Umbilical cord (tissue), 2 donors: ENCODE measurements at places on chromosomes 16 and 17. TPM values are rescaled to one million over a fixed set of nuclear protein-coding genes. Genes with fewer than 3 reads are reported as not detected.

CORO1A gene
- total RNA-seq, result 22.9 TPM

RAB37 gene
- total RNA-seq, result 4.6 TPM

SLC38A8 gene
- not detected for total RNA-seq

TMEM114 gene
- total RNA-seq, result not detected

HSD17B2 gene
- 10.4 TPM for total RNA-seq

BICDL2 gene
- 2.2 TPM for total RNA-seq
